ENCODE measurements at places on chromosomes 3 and 15.

DNA sequence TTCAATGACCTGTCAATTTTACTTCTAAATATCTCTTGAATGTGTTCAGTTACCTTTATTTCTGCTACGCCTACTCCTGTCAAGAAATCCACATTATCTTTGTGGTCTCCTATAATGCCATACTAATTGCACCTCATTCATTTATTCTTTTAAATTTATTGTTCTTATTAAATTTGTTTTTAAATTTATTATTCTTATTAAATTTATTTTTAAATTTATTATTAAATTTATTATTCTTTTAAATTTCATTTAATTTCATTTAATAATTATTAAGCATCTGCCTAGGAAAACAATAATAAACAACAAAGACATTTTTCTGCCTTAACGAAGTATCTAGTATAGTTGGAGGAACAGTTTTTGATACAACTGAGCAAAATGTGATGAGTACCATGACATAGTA lies 211.7 kb downstream of the ZPLD1 start:
- DNase-seq = no peak

DNA sequence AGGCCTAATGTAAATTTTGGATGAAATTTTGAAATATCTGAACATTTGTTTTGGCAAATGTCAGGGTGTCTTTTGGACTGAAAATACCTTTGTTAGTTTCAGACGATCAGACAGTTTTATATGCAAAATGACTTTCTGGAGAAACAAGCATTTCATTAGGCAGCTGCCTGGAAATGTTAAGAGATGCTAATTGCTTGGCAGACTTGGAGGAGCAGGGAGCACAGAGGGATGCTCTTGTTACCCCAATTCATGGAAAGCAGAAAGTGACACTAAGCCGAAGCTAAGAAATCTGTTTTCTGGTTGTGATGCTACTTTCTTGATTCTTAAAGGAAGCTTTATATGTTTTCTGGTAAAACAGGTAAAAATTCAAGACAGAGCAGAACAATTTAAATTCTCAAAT lies 204.3 kb upstream of the GBE1 start:
- DNase-seq = no peak

DNA sequence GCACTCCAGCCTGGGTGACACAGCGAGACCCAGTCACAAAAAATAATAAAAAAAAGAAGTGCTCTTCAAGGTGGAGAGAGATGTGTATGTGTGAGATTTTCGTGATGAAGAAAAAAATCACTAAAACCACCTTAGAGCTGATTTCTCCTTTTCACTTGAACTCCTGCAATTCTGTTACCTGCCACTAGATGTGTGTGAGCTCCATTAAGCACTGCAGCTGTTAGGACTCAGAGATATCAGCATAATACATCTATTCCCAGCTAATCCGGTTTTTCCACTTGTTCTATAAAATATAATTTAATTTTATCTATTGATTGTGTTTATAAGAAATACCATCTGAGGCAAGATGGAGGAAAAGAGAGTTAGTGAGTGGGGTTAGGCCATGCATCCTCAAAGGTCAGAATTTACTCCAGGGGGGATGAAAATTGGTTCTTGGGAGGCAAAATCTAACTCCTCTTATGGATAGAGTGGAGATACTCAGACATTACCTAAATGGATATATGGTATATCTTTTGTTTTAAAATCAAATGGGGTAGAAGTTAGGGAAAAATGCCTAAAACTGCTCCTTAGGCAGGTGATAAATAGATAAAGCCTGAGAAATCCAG lies 152.7 kb downstream of the IL20RB start:
- peak; percentile 17 for DNase-seq

- no peak for DNase-seq
Measured at GRCh38 chr3:129119365-129120100, 2.1 kb downstream of the RAB43 start.

- DNase-seq = no peak
Measured at GRCh38 chr15:54033869-54034458, 55.7 kb downstream of the UNC13C start.

GRCh38 chr3:152870027-152870426 lies 35.1 kb downstream of the P2RY1 start:
- DNase-seq = peak; percentile 86

GRCh38 chr15:69275074-69275670 lies 23.5 kb upstream of the PAQR5 start:
- no peak for DNase-seq

- DNase-seq = no peak
Measured at GRCh38 chr3:13654330-13655060, 105.6 kb downstream of the FBLN2 start.

GRCh38 chr3:81435050-81435449 lies 326.4 kb downstream of the GBE1 start:
- DNase-seq = no peak

DNA sequence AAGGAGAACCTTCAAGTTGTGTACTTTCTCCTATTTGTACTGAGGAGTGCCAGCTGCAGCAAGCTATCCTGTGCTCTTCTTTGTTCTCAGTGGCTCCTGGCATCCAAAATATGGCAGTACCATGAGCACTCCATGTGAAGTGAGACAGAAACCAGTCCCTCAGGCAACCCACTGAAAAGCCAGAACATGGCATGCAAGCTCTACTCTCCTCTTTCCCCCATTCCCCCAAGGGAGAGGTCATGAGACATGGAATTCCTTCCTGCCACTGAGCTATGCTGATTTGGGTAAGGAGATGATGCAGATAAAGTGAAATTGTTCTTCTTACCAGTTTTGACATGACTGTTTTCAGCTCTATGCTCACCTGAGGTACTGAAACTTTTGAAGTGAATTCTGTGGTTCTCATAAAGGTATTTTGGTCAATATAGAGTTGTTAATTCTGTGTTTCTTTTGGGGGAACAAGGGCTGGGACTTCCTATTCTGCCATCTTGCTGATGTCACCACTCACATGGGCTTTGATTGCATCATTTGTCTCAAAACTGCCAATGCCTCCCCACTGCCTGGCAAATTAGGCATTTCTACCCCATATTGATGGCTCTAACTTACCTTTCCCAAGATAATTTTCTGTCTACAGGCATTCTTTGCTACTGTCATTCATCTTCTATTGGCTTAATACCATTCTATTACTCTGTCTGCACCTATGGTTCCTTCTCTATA lies 22.8 kb upstream of the CEP152 start:
- DNase-seq = no peak

GRCh38 chr3:18501679-18502343 lies 76.7 kb upstream of the SATB1 start:
- no peak for DNase-seq
